ENCODE measurements at places on chromosomes 6 and 20. TPM values are rescaled to one million over a fixed set of nuclear protein-coding genes. Genes with fewer than 3 reads are reported as not detected.

The FRK gene
- 1.5 TPM for total RNA-seq

The AURKA gene
- 27.2 TPM for total RNA-seq

The NUS1 gene
- total RNA-seq: 21.5 TPM

The SLPI gene
- 6.9 TPM for total RNA-seq

DNA sequence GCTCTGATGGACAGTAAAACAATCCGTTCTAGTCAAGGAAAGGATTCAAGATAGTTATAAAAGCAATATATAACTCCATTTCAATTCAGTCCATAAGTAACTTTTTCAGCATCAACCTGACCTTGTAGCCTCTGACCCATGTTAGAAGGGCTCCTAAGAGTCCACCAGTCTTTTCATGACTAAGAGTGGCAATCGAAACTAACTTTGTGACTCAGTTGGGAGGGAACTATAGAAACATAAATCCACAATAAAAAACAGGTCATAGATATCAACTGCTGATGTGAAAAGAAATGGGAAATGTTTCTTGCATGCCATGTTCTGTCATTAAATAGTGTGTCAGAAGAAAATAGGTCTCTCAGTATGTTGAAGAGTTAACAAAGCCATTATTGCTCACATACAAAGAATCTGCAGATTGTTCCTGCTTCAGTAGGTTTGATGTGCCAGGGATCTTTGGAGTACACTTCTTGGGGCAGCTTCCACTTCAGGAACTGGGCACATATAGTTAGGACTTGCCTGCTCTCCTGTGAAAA is 16.2 kb upstream of the RBL1 start:
- no peak overlapping the region for H3K27ac ChIP-seq
- no peaks in the 10 kb centered on the region for H3K4me1 ChIP-seq
- no peaks in the 10 kb centered on the region for H3K36me3 ChIP-seq
- H3K27me3 ChIP-seq: no peaks in the 10 kb centered on the region

GRCh38 chr20:5667705-5668528 is 82.3 kb upstream of the SHLD1 start:
- H3K27me3 ChIP-seq: no peaks in the 10 kb centered on the region
- H3K4me3 ChIP-seq: no peak overlapping the region
- DNase-seq: no peak
- H3K4me1 ChIP-seq: no peaks in the 10 kb centered on the region
- no peak overlapping the region for H3K27ac ChIP-seq

DNA sequence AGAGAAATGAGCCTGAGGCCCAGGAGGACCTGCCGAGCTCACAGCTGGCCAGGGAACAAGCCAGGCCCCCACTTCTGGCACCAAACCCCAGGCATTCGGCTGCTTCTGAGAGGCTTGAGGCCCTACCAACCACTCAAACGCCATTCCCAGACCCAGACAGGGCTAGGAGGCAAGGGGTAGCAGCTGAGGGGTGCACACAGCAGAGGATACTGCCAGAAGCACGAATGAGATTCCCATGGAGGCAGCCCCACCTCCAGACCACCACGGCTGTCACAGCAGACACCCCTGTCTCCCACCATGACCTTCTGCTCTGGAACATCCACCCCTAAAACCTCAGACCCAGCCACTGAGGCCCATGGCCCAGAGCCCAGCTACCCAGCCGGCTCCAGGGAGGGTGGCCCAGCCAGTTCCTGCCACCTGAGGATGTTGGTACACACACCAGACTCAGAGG is 36.1 kb downstream of the NTSR1 start:
- no peaks in the 10 kb centered on the region for H3K36me3 ChIP-seq
- H3K4me1 ChIP-seq: peaks cover 4% of the 10 kb centered on the region
- H3K4me3 ChIP-seq: no peak overlapping the region
- H3K27ac ChIP-seq: no peak overlapping the region
- no peaks in the 10 kb centered on the region for H3K27me3 ChIP-seq

- H3K27ac ChIP-seq: no peak overlapping the region
- DNase-seq: no peak
- no peaks in the 10 kb centered on the region for H3K27me3 ChIP-seq
- H3K4me1 ChIP-seq: no peaks in the 10 kb centered on the region
These were observed 40.6 kb downstream of the DOK5 start for GRCh38 chr20:54515793-54516628.

DNA sequence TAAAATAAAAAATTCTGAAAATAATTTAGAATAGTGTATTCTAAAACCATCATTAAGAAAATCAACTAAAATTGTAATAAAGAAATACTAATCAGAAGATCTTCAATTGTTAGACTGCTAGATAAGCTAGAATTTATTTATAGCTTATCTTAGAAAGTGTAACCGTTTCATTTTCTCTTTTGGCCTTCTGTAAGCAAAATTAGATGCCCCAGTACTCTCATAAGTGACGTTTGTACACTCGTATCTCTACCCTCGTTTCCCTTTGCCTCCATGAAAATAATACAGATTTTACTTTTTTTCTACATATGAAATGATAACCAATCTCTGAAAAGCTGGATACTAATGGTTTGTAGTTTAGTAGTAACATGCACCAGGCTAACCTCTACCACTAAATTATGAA is 19.8 kb downstream of the DSE start:
- no peak overlapping the region for H3K4me3 ChIP-seq
- H3K36me3 ChIP-seq: no peaks in the 10 kb centered on the region
- H3K27me3 ChIP-seq: no peaks in the 10 kb centered on the region
- peaks cover 13% of the 10 kb centered on the region for H3K4me1 ChIP-seq
- no peak for DNase-seq

GRCh38 chr6:11333132-11333849 is 100.8 kb upstream of the NEDD9 start:
- H3K4me1 ChIP-seq: peaks cover 6% of the 10 kb centered on the region
- no peak overlapping the region for H3K27ac ChIP-seq
- no peaks in the 10 kb centered on the region for H3K36me3 ChIP-seq
- no peak overlapping the region for H3K4me3 ChIP-seq

DNA sequence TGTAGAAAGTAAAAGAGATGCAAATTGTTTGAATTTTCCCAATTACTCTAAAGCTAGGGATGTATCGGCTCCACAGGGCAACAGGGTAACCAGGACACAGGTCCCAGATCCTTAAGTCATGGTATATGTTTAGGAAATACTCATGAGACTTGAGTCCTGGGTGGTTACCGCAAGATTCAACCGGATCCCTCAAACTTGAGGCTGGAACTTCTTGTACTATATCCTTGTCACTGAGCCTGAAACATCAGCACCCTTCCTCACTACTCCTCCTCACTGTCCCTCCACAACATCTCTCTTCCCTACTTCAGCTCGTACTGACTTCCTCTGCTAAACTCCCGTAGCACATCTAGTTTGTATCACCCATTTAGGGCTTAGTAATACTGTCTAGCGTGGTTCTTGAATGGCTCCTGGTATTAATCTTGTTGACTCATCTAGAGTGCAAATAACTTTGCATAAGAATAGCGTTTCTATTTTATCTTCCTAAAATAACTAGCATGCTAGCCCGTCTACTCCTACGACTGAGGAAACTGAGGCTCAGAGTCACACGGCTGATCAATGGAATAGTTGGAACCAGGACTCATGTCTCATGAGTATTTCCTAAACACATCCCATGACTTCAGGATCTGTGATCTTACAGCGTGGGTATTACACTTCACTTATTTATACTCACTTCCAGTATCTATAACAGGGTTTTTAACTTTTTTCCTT is 72.1 kb downstream of the FILIP1 start:
- H3K36me3 ChIP-seq: no peaks in the 10 kb centered on the region
- H3K4me3 ChIP-seq: no peak overlapping the region
- DNase-seq: no peak
- H3K27me3 ChIP-seq: no peaks in the 10 kb centered on the region

DNA sequence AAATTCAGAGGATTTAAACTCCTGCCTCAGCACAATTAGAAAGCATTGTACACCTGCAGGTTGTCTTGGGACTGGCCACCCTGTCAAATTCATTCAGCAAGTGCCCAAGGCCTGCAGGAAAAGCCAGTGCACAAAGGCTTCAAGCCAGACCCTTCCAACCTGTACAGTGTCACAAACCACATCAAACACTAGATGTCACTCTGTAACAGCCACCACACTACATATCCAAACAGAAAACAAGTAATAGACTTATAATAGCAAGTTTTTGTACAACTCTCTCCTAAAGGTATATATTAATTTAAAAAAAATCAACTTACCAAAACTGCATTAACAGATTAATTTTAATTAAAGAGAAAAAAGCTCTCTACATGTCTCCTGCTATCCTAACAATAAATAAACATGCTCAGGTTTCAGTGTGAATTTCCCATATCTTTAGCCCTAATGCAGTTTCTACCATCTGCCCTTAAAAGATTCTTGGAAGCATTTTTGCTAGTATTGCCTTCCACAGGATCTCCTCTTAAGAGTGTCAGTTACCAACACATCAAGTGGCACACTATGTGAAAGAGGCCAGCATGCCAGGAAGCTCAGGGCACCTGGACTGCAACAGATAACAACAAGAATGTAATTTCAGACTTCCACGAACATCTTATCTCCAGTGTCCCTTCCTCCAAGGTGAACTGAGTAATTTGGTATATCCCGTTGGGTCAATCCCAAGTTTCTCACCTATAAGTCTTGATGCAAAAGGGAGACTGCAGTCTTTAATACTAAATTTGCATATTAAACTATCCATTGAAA is 47.5 kb downstream of the RALGAPA2 start:
- no peaks in the 10 kb centered on the region for H3K27me3 ChIP-seq
- no peaks in the 10 kb centered on the region for H3K36me3 ChIP-seq
- no peak overlapping the region for H3K4me3 ChIP-seq
- H3K27ac ChIP-seq: no peak overlapping the region
- peaks cover 13% of the 10 kb centered on the region for H3K4me1 ChIP-seq

- no peaks in the 10 kb centered on the region for H3K36me3 ChIP-seq
- no peak overlapping the region for H3K4me3 ChIP-seq
- no peak overlapping the region for H3K27ac ChIP-seq
- no peak for DNase-seq
- peaks cover 11% of the 10 kb centered on the region for H3K4me1 ChIP-seq
- H3K27me3 ChIP-seq: no peaks in the 10 kb centered on the region
These were observed 4.0 kb downstream of the LY6G5C start for GRCh38 chr6:31676904-31677303.

- no peaks in the 10 kb centered on the region for H3K4me1 ChIP-seq
- no peak for DNase-seq
- no peak overlapping the region for H3K4me3 ChIP-seq
- no peaks in the 10 kb centered on the region for H3K27me3 ChIP-seq
These were observed 287.0 kb downstream of the CLIC5 start for GRCh38 chr6:45728674-45729073.

DNA sequence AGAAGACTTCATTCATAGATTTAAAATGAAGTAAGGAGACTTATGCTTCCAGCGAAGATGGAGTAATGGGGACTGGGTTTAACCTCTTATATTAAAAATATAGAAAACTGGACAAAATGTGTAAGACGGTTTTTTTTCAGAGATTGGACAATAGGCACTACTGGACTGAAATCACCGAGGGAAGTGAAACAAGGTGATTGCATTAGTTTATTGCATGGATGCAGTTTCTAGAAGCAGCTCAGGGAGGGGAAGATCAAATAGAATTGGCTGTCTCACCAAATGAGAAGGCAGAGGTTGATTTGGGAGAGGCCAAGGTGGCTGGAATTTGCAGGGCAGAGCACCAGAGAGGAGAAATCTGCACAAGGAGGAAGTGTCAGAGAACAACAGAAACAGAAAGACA is 162.6 kb downstream of the DNAH8 start:
- H3K27me3 ChIP-seq: no peaks in the 10 kb centered on the region
- no peak overlapping the region for H3K4me3 ChIP-seq
- no peaks in the 10 kb centered on the region for H3K4me1 ChIP-seq
- H3K36me3 ChIP-seq: no peaks in the 10 kb centered on the region
- H3K27ac ChIP-seq: no peak overlapping the region
- DNase-seq: no peak

DNA sequence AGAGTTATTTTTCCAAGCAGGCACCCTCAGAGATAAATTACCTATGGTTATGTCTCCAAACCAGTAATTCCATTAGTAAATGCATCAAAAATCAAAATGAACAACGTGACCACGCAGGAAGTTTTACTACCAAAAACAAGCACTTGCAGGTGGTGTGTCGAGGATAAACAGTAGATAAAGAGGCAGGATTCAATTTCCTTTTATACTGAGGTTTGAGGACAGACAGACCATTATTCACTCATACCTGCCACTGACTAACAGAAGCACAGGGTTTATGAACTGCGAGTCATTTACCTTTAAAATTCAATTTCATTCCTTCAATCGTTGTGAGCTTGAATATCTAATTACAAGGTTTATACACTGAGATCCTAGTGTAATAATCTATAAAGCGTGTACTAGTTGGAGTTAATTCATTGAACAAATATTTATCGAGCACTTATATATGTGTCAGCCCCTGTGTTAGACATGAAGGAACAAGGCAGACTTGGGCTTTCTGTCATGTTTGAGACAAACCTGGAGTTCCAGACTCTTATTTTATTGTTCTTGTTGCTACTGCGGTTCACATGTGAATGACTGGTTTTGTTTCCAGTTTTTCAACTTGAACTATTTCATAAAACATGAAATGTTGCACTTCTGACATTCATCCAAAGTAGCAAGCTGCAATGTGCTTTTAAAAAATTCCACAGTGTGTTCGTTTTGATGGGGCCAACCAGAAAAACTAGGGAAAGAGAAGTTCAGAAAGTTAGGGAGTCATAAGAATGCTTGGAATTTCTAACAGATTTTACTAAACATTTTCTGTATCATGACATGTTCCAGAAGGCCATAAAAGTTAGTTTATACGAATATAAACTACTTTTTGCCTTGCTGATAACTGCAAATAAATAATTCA is 205.6 kb downstream of the UST start:
- H3K27me3 ChIP-seq: no peaks in the 10 kb centered on the region
- DNase-seq: no peak
- H3K4me3 ChIP-seq: no peak overlapping the region
- no peaks in the 10 kb centered on the region for H3K36me3 ChIP-seq

DNA sequence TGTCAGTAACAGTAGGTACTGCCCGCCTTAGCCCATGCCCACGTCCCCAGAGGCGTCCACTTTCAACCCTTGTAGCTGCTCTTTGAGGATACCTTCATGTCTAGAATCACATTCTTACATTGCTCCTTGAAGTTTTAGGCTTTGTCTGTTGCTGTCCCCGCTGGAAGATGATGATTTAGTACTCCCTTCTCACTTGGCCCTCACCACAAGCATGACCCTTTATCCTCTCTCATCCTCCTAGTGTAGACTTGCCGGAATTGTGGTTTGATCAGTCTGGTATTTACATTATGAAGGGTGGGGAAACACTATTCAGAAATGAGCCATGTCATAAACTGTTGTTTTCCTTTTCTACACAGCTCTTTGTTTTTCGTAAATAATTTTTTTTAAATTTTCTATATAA is 87.4 kb downstream of the ARID1B start:
- H3K4me3 ChIP-seq: no peak overlapping the region
- H3K36me3 ChIP-seq: no peaks in the 10 kb centered on the region
- no peak for DNase-seq
- no peak overlapping the region for H3K27ac ChIP-seq

DNA sequence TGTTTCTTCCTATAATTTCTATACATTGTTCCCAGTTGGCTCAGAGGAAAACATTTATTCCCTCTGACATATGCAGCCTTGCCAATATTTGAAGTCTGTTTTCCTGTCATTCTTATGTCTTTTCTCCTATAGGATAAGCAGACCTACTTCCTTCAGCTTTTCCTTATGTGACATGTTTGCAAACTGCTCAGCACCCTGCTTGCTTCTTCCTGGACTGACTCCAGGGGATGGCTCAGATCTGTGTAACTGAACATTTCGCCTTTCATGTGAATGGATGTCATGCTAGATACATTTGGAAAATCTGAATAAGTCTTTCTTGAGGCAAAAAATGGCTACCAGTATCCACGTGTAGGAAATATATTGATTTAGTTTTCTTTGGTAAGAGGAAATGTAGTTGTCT is 113.2 kb downstream of the CARMIL1 start:
- no peak overlapping the region for H3K4me3 ChIP-seq
- H3K27me3 ChIP-seq: no peaks in the 10 kb centered on the region
- H3K4me1 ChIP-seq: peaks cover 8% of the 10 kb centered on the region
- no peaks in the 10 kb centered on the region for H3K36me3 ChIP-seq
- no peak for DNase-seq

Measured in testis (tissue), 5 donors.